ENCODE measurements at places on chromosomes 3 and 15. TPM values are rescaled to one million over a fixed set of nuclear protein-coding genes. Genes with fewer than 3 reads are reported as not detected.

- no peak for DNase-seq
These were observed 10.2 kb downstream of the SLCO3A1 start for GRCh38 chr15:91863621-91864255.

DNA sequence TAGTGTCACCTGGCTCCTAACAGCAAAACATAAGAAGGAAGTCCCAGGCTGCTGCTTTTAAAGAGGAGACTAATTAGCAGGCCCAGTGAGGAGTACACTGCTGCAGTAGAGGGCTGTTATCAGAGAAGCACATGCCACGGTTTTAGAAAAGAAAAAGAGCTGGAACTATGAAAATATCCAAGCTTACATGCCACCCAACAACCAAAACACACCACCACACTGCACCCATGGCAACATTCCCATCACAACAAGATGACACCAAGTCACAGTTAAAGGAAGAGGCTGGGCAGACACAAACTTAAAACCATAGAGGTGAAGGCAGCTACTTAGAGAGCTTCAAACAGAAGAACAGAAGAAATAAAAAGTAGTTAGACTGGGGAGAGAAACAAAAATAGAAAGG, 37.0 kb downstream of the NPTN start:
- DNase-seq: no peak

- no peak for DNase-seq
These were observed 79.3 kb downstream of the CHSY1 start for GRCh38 chr15:101172501-101173071.

DNA sequence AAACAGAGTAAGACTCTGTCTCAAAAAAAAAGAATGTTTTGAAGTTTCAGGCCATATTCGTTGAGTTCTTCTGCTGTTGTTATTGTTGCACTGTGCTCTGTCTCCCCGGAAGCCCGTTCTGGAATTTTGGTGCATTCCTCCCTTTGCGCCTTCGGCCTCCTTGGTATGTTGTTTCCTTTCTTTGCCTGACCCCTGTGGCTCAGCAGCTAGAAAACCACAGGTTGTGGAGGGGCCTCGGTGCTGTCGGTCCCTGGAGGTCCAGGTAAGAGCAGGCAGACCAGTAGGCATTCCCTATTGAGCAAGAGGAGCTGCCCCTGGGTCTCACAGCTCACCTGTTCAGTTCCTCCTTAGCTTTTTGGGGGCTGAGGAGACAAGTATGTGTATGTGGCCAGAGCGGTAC, 51.0 kb upstream of the DLG1 start:
- no peak for DNase-seq

DNA sequence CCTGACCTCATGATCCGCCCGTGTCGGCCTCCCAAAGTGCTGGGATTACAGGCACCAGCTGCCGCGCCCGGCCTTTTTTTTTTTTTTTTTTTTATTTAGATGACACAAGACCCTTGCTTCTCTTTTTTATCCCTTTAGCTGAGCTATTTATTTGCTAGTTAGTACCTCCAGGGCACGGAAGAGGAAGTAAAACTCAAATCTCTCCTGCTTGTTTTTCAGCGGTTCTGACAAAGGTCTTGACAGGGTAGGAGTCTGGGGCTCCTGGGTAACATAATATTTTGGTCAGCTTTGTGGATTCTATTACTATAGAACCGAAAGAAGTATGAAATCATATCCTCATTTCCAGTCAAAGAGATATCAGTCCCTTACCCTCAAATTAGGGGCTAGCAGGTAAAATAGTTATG, 44.0 kb upstream of the ETV5 start:
- no peak for DNase-seq

DNA sequence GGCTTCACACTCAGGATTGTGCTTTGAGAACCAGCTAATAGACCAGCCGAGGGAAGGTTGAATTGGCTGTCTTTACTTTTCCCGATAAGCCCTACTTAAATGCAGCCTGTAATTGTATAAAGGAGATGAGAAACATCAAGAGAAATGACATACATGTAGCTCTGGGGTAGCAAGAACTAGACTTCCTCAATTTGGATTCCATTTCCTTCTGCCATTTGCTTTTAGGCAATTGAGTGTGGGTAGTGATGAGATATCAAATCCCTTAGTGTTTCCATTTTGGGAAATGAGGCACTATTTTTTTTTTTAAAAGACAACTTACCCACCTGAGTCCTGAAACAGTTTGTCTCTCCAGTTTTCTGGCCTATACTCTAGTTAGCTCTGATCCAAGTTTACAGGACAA, 2.2 kb downstream of the INAFM2 start:
- no peak for DNase-seq

DNA sequence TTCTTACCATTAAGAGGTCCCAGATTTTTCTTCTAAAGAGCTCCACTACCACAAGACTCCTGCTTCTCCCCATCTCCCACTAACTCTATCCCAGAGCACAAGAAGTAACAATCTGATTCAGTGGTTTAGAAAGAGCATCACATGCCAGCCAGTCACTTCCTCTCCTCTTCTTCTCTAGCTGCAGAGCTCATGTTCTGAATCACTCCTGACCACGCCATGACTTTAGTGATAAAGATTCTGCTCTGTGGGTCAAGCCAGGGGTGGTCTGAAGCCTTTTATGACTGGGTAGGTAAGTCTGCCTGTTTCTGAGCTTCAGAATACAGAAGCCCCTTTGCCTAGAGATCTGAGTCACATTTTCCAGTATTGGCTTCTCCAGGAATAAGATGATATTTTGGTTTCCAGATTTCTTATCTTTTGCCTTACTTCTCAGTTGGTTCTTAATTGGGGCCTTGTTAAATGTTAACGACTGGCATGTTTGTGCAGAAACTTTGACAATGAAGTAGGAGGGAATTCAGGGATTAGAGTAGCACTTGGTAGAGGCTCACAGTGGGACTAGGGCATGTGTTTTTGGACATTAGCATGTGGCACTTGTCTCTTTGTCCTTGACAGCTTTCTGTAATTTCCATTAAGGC, 27.6 kb upstream of the ADAMTSL3 start:
- DNase-seq: no peak

DNA sequence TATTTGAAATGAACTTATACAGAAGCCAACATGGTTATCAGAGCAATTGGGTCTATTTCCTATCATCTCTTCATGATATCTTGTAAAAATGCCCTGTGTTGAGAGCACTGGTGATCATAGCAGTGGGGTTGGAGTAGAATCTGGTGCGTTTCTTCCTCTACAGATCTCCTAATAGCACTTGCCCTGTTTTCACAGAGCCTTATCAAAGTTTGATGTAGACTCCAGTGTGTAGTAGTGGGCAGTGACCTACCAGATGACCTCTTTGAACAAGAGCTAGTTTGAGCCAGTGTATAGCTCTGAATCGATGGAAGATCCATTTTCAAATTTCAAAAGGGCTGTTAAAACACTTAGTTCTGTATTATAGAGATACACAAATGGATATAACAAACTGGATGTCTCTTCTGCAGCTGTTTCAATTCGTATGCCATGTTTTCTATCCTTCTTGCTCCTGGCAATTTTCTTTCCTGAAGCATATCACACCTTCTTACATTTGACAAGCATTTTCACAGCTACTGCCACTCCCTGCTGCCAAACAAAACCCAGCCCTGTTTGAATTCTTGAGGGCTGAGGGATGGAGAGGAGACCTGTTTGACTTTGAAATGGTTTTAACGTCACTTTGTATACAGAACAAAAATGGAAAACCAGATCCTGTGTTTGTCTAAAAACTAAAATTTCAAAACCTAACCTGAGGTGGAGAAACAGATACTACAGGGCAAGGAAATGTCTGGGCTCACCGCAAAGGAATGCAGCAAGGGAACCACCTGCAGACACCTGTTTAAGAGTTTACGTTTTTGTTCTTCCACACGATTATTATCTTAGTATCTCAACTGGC, 354.5 kb upstream of the TPRG1 start:
- no peak for DNase-seq

- DNase-seq: no peak
These were observed 63.0 kb downstream of the VPS8 start for GRCh38 chr3:184874709-184875644.

DNA sequence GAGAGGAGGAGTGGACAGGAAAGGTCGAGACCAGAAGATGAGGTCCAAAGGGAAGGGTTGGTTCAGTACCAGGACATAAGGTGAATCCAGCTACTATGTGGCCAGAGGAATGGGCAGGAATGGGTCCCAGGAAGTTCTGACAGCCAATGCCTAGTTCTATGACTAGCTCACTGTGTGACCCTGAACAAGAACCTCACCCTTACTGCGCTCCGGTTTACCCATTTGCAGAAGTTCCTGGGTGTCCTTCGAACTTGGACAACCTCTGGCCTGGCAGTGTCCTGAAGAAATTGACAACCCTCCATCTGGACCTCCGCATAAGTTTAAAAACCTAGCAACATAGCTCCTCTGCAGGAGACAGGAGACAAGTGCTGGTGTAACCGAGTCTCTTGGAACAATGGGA, 12.2 kb upstream of the PSTPIP1 start:
- no peak for DNase-seq

DNA sequence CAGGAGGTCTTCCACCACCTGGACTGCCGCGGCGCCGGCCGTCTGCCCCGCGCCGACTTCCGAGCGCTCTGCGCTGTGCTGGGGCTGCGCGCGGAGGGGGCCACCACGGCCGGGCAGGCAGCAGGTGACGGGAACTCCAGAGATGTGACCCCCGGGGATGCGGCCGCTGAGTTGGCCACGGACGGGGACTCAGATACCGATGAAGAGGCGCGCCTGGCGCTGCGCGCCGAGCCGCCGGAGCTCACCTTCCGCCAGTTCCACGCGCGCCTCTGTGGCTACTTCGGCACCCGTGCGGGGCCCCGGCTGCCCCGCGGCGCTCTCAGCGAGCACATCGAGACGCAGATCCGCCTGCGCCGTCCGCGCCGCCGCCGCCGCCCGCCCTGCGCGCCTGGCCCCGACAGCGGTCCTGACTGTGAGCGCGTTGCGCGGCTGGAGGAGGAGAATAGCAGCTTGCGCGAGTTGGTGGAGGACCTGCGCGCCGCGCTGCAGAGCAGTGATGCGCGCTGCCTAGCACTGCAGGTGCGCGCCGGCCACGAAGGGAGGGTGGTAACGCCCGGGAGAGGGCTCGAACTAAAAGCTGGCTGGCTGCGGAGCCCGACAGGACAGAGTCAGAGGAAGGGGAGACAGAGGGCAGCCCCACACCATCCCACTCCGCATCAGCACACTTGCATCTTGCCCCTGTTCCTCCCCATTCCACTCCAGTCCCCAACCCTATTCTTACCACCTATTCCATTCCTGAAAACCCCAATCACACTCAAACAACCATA, 885 bp downstream of the EFCC1 start:
- peak; percentile 67 for DNase-seq

- no peak for DNase-seq
These were observed 237.7 kb upstream of the ARPP21 start for GRCh38 chr3:35401671-35402070.

GRCh38 chr3:13138833-13139145, 65.6 kb upstream of the IQSEC1 start:
- DNase-seq: no peak

DNA sequence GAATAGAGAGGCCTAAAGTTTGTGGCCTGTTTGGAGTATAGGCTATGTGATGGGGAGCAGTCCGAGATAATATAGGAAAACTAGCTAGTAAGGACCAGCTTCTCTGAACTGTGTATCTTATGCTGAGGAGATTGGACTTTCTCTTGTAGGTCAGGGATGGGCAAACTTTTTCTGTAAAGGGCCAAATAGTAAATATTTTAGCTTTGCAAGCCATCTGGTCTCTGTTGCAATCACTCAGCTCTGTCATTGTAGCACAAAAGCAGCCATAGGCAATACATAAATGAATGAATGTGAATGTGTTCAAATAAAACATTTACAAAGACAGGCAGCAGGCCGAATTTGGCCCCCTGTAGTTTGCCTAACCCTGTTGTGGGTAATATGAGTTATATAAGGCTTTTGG, 24.5 kb downstream of the TMOD3 start:
- no peak for DNase-seq

GRCh38 chr3:128970740-128971047, 23.2 kb downstream of the CFAP92 start:
- no peak for DNase-seq

GRCh38 chr3:24351779-24352469, 142.7 kb downstream of the THRB start:
- no peak for DNase-seq

Gene ANKUB1
- polyA plus RNA-seq: not detected

Gene NR2E3
- polyA plus RNA-seq: 0.80 TPM

Gene SH2D7
- polyA plus RNA-seq: not detected

Gene ST3GAL6
- 3.3 TPM for polyA plus RNA-seq

Gene TMEM207
- polyA plus RNA-seq: not detected
